ENCODE measurements at places on chromosomes 5 and 9.

GRCh38 chr5:163916376-163916775 lies 411.0 kb downstream of the MAT2B start:
- no peak for DNase-seq

DNA sequence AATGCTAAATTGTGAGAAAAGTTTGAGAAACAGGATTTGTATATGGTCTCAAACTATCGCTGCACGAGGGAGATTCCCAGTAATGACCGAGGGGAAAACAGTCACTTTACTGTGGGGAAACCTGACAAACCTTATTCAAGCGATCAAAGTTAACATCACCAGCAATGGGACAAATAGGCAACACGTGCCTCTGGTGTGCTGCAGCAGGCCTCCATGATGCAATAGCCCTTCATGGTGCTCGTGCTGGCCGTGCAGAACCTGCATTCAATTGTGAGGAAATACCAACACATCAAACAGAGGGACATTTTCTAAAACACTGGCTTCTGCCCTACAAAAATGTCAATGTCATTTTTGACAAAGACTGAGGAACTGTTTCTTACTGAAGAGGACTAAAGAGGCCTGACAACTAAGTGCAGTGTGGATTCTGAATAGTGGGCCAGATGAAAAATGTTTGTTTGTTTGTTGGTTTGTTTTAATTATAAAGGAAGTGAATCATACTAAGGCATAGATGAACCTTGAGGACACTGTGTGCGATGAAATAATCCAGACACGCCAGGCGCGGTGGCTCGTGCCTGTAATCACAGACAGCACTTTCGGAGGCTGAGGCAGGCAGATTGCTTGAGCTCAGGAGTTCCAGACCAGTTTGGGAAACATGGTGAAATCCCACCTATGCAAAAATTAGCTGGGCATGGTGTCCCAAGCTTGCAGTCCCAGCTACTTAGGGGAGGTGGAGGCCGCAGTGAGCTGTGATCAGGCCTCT lies 17.6 kb upstream of the MARCHF6 start:
- no peak for DNase-seq

DNA sequence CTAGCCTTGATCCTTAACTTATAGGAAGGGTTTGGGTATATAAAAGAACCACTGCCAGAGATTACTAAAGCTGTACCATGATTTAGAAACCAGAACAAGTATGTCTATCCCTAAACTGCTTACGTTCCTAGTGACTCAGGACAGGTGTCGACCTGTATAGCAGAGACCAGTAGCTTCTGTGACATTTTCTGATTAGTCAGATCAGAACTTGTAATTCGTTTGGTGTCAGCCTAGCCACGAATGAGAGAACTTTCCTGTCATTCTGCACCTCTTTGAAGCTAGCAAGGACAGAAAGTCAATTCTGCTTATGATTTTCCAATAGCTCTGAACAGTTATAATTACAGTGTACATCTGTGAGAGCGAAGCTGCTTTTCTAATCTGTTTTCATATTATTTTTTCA lies 39.5 kb downstream of the PRKACG start:
- no peak for DNase-seq

- DNase-seq: no peak
These were observed 305.4 kb upstream of the MSX2 start for GRCh38 chr5:174418809-174419539.

DNA sequence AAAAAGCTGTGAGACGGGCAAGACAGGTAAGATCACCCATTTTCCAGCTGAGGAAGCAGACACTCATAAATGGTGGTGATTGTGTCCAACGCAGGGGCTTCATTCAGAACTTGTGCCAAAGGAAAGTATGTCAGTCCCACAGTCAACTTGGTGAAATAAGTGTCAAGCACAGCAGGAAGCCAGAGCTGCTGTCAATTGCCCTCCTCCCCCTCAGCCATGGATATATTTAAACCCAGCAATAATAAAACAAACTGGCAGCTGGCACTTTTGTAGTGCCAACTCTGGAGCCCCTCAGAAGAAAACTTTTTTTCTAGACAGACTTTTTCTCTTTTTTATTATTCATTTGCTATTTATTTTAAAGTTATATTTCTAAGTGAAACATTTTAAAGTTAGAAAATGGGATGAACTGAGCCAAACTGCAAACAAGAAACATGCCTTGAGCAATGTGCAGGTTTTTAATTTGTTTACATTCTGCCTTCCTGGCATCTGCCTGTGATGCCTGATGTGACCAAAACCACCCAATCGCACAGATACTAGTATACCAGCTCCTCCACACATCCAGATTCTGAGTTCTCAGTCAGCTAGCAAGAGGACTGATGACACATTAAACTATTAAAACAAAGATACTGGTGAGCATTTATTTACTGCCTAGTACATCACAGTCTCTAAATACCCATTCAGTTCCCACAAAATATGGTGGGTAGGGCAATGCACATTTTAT lies 17.0 kb downstream of the DMAC1 start:
- DNase-seq: no peak

DNA sequence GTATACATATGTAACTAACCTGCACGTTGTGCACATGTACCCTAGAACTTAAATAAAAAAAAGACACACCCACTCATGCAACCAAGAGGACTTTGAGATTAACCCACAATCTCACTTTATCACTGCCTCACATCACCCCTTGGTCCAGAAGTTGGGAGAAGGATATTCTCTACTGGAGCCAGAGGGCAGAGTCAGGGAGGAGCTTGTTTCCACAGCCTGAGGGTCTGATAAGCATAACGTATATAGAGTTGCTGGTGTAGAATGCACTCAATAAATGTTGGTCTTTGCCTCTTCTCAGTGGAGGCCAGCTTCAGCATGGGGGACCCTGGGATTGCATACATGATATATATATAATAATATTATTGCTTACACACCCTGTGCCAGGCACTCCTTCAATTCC lies 10.1 kb downstream of the KCNV2 start:
- no peak for DNase-seq

DNA sequence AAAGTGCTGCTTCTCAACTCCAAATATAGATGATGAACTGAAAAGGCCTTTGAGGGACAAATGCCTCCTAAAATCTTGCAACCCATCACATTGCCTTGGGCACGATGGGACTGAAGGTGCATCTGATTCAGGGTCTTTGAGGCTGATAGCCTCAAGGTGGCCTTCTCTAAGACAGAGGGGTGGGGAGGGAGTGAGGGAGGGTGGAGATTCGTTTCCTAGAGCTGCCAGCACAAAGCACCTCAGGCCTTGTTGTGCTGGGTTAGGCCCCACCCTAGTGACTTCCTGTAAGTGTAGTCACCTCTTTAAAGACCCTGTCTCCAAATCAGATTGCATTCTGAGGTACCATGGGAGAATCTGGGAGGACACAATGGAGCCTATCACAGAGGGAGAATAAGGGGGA lies 57.1 kb downstream of the BARX1 start:
- DNase-seq: no peak

GRCh38 chr5:146003852-146004251 lies 67.5 kb downstream of the SH3RF2 start:
- no peak for DNase-seq
